ENCODE measurements at places on chromosomes 16 and 17. TPM values are rescaled to one million over a fixed set of nuclear protein-coding genes. Genes with fewer than 3 reads are reported as not detected.

Gene INCA1
- 0.25 TPM for total RNA-seq

Gene BAIAP3
- total RNA-seq, result 10.3 TPM

Gene PYDC1
- 0.49 TPM for total RNA-seq

Gene FSCN2
- total RNA-seq, result 3.4 TPM

Gene CCL8
- total RNA-seq, result 0.25 TPM

Gene SLC22A31
- not detected for total RNA-seq

Gene SRL
- under 0.01 TPM for total RNA-seq

Gene KRT33B
- total RNA-seq, result not detected

Measured in temporal lobe (tissue), 4 donors.